CD4-positive, alpha-beta memory T cell (primary cell): ENCODE measurements at places on chromosomes 13 and 19.
A peak's percentile ranks its signal among the peaks of the same experiment; 100 is the strongest.

DNA sequence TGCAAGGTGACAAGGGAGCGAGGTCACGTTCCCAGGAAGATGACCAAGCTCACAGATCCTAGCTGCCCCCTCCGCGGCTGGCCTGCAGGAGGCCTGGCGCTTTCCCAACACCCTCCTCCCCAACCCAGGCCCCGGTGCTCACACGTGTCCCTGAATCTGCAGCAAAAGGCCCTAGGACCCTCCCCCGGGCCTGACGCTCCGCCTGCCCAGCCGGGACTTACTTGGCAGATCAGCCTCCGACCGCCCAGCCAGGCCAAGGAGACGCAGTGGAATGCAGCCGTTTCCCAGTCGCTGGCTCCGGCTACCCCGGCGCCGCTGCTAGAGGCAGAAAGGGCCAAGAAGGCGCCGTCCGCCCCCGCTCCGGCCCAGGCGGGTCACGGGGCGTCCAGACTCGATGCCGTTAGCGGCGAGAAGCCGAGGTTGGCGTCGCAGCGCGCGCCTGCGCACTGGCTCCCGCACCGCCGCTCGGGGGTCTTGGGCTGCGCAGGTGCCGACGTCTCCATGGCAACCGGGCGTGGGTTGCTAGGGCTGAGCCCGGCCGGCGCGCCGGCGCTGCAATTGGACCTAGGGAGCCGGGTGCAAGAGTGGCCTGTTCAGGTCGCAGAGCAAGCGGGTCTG is at the start of gene PNMA8A:
TSS of gene PNMA8A (minus strand) at position 448 of the 618 bp plus-strand sequence. CDS start 528 bp downstream, outside the sequence.
- peaks cover 10% of the 10 kb centered on the region for H3K27me3 ChIP-seq
- no peak within 1 kb of the TSS for H3K4me3 ChIP-seq
- no peak within 1 kb of the TSS for H3K27ac ChIP-seq
- H3K36me3 ChIP-seq: no peaks in the 10 kb centered on the region
- H3K4me1 ChIP-seq: no peaks in the 10 kb centered on the region

GRCh38 chr13:69857183-69857821 is 250.3 kb upstream of the ATXN8OS start:
- no peak overlapping the region for H3K27ac ChIP-seq
- H3K4me1 ChIP-seq: no peaks in the 10 kb centered on the region
- no peak overlapping the region for H3K4me3 ChIP-seq
- H3K27me3 ChIP-seq: no peaks in the 10 kb centered on the region

GRCh38 chr19:46180701-46181387 is 32.8 kb downstream of the IGFL2 start:
- no peak overlapping the region for H3K4me3 ChIP-seq
- no peak overlapping the region for H3K27ac ChIP-seq
- no peaks in the 10 kb centered on the region for H3K4me1 ChIP-seq
- H3K27me3 ChIP-seq: no peaks in the 10 kb centered on the region

- no peak within 1 kb of the TSS for H3K27ac ChIP-seq
- H3K4me3 ChIP-seq: no peak within 1 kb of the TSS
- peak; percentile 62 for DNase-seq
- H3K27me3 ChIP-seq: peaks cover 25% of the 10 kb centered on the region
- no peaks in the 10 kb centered on the region for H3K36me3 ChIP-seq
- peaks cover 15% of the 10 kb centered on the region for H3K4me1 ChIP-seq
Measured at GRCh38 chr19:40217934-40218890, at the start of gene TTC9B. TTC9B (minus strand) TSS chr19:40218384; CDS start chr19:40218381, 3 bp downstream.

GRCh38 chr13:106362707-106363106 is 172.8 kb downstream of the EFNB2 start:
- H3K4me1 ChIP-seq: no peaks in the 10 kb centered on the region
- no peak overlapping the region for H3K4me3 ChIP-seq
- no peak overlapping the region for H3K27ac ChIP-seq

- H3K27ac ChIP-seq: no peak overlapping the region
- no peaks in the 10 kb centered on the region for H3K27me3 ChIP-seq
- no peaks in the 10 kb centered on the region for H3K4me1 ChIP-seq
- no peak for DNase-seq
Measured at GRCh38 chr19:46107371-46107770, 17.1 kb downstream of the IGFL3 start.

DNA sequence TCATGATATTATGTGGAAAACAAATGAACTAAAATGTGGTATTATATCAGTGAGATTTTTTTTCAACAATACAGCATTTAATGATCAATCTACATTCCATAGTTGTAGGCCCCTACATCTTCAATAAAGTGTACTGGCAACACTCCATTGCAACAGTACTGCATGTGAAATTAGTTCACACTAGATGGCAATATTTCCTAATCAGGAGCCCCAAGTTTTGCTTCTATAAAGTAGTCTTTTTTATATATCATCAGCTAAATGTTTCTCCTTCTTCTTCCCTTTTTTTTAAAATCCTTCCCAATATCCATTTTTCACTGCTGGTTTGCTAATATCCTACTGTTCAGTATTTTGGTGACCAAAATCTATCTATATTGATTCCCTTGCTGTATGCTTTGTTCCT is 528.3 kb upstream of the ATXN8OS start:
- H3K36me3 ChIP-seq: no peaks in the 10 kb centered on the region
- no peaks in the 10 kb centered on the region for H3K4me1 ChIP-seq
- H3K27ac ChIP-seq: no peak overlapping the region
- no peak for DNase-seq
- no peak overlapping the region for H3K4me3 ChIP-seq
- H3K27me3 ChIP-seq: no peaks in the 10 kb centered on the region

- no peak for DNase-seq
- H3K4me3 ChIP-seq: no peak overlapping the region
- no peaks in the 10 kb centered on the region for H3K4me1 ChIP-seq
- H3K36me3 ChIP-seq: peaks cover 9% of the 10 kb centered on the region
Measured at GRCh38 chr13:113618455-113618854, 33.9 kb downstream of the TFDP1 start.

DNA sequence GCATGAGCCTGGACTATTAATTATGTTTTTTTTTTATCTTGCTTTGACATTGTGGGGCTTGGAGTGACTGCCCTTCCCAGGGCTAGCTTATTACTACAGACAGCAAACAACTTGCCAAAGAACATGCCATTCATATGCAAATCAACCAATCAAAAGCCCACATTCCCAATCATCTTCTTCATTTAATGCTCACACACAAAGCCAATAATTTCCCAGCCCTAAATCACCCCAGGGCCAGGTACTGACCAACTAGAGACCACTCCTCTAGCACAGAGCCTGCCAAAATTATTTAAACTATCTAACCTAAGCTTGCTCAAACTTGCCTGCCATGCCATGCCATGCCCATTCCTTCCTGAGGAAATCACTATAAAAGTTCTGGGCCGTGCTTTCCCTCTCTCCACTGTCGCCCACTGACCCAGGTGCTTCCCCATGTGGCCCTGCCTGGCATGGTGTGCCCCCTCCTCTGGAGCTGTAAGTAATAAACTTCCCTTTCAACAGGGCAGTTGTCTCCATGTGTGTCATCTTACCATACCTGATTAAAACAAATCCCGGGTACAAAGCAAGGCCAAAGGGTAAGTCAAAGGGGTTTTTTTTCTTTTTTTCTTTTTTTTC is 15.7 kb downstream of the PBX4 start:
- no peak overlapping the region for H3K4me3 ChIP-seq
- DNase-seq: no peak
- H3K36me3 ChIP-seq: no peaks in the 10 kb centered on the region
- H3K4me1 ChIP-seq: peaks cover 88% of the 10 kb centered on the region
- H3K27me3 ChIP-seq: no peaks in the 10 kb centered on the region

DNA sequence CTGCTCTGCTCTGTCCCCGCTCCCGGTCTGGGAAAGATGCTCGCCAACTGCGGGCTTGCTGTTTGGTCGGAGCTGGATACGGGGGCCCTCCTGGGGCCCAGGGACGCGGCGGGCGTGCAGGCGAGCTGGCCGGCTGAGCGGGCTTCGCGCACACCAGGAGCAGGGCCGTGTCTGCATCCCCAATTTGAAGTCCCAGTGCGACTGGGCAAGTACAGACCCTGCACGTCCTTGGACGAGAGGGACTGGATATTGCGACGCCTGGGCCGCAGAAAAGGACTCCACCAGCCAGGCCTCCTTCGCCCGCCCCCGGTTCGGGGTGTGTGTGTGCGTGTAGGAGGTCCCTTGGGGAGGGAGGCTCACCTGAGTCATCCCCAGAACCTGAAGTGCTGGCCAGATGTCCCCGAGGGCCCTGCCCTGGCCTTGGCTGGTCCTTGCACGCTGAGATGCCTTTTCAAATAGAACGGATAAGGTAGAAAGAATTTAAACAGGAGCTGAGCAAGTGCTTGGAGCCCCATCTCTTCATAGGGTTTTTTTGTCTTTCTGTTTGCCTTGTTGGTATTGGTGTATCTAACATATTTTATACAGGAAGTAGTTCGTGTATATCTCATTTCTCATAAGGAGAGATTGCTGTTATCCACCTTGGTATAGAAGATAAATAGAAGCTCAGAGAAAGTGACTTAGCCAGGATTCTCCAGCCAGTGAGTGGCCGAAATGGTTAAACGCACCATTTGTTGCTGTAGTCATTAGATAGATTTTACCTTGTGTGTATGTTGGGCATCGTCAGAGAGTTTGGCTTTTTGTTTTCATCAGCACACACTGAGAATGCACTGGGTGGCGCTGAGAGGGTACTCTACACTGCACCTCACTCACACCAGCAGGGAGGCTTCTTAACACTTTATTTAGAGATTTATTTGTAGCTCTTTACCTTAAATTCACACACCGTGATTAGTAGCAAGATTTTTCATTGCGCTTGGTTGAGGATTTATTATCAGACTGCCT is 1.1 kb downstream of the NAXD start:
- H3K4me1 ChIP-seq: peaks cover 17% of the 10 kb centered on the region
- H3K27ac ChIP-seq: peak overlapping the region; percentile 47
- peak overlapping the region; percentile 67 for H3K4me3 ChIP-seq
- DNase-seq: peak; percentile 35

DNA sequence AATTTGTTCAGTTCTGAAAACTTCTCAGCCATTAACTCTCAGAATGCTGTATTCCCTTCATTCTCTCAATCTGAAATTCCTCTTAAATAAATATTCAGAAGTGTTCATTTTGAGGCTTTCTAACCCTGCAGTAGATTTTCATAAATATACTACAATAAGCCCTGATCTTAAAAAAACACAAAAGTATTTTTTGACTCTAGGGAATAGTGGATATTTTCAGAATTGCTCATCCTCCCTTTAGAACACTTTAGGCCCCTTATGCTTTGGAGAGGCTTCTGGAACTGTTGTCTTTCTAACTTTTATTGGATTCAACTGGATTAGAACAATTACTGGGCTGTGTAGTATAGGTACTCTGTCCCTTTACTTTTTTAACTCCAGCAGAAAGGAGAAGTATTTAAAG is 1662.6 kb upstream of the MIR17HG start:
- DNase-seq: no peak
- no peak overlapping the region for H3K27ac ChIP-seq
- no peak overlapping the region for H3K4me3 ChIP-seq
- no peaks in the 10 kb centered on the region for H3K4me1 ChIP-seq
- no peaks in the 10 kb centered on the region for H3K36me3 ChIP-seq

DNA sequence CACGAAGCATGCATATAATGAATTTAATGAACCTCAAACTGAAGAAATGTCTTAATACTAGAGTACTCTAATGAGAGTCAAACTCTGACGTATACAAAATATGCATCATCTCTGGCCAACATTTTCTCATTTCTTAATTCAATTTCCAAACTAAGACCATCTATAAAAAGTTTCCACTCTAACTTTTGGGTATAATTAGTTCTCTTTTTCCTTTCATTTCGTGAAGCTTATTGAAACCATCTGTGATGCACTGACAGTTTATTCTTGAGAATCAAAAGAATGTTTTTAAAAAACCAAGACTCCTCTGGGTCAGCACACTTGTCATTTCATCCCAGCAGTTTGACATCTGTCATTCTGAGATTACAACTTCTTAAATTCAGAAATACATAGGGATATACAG is 90.0 kb downstream of the CAB39L start:
- no peaks in the 10 kb centered on the region for H3K36me3 ChIP-seq
- no peak overlapping the region for H3K27ac ChIP-seq
- no peak overlapping the region for H3K4me3 ChIP-seq
- no peak for DNase-seq
- no peaks in the 10 kb centered on the region for H3K27me3 ChIP-seq
- no peaks in the 10 kb centered on the region for H3K4me1 ChIP-seq

DNA sequence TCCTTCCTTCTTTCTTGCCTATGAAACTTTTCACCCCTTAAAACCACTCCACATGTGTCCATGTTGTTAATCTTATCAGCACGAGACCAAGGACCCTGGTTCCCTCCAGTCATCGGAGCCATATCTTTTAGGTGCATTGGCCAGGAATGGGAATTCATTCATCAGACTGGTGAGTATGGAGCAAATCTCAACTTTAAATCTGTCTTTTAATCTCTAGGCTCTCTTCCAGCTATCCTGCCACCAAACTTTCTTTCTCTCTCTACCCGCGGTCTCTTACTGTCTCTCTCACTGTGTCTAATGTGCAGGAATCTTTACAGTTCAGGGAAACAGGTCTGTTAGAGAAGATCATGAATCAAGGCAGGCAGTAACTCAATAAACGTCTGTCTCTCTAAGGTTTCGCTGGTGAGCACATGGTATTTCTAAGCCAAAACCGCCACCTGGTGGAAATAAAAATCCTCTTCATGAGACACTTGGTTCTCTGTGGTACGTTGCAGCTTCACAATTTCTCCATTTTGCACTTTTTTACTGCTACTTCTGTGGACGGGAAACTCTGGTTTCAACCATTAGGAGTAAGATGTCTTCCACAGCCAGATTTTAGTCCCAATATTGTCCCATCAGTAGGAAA is 16.1 kb downstream of the LGALS16 start:
- H3K4me3 ChIP-seq: no peak overlapping the region
- H3K27ac ChIP-seq: no peak overlapping the region
- DNase-seq: peak; percentile 59
- no peaks in the 10 kb centered on the region for H3K27me3 ChIP-seq
- no peaks in the 10 kb centered on the region for H3K36me3 ChIP-seq

- H3K4me1 ChIP-seq: no peaks in the 10 kb centered on the region
- H3K27ac ChIP-seq: no peak within 1 kb of the TSS
- H3K4me3 ChIP-seq: no peak within 1 kb of the TSS
Measured at GRCh38 chr13:23180711-23181110, at the start of gene SGCG. SGCG (plus strand) TSS chr13:23180979; CDS start chr13:23203695, 22,716 bp downstream.

DNA sequence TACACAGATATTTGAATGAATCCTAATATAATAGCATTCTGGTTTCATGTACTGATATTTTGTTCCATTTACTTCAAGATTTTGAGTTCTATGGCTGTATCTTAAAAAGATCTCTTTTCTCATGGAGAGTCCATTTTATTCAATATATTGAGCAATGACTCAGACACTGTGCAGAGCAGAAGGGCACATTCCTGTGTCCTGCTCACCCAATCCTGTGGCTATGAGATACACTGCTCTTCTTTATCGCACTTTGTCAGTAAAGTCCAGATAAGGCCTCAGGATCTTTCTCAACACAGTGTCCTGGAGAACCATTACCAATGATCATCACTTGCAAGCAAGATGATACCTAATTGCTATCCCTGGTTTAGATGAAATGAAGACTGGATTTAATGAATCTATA is 155.0 kb downstream of the CYSLTR2 start:
- H3K4me3 ChIP-seq: no peak overlapping the region
- no peaks in the 10 kb centered on the region for H3K27me3 ChIP-seq
- peaks cover 24% of the 10 kb centered on the region for H3K4me1 ChIP-seq
- DNase-seq: no peak

- no peaks in the 10 kb centered on the region for H3K36me3 ChIP-seq
- H3K4me3 ChIP-seq: peak overlapping the region; percentile 42
- H3K27me3 ChIP-seq: peaks cover 6% of the 10 kb centered on the region
Measured at GRCh38 chr19:50835103-50835784, 1.9 kb upstream of the KLK15 start.

- no peak overlapping the region for H3K4me3 ChIP-seq
- H3K27me3 ChIP-seq: no peaks in the 10 kb centered on the region
- no peaks in the 10 kb centered on the region for H3K4me1 ChIP-seq
- H3K36me3 ChIP-seq: no peaks in the 10 kb centered on the region
- DNase-seq: no peak
Measured at GRCh38 chr13:97911311-97912138, 42.0 kb upstream of the IPO5 start.

- no peak for DNase-seq
- no peaks in the 10 kb centered on the region for H3K36me3 ChIP-seq
- no peaks in the 10 kb centered on the region for H3K27me3 ChIP-seq
- no peak overlapping the region for H3K27ac ChIP-seq
Measured at GRCh38 chr19:31519908-31520307, 170.7 kb upstream of the TSHZ3 start.
